ENCODE measurements at places on chromosomes 2 and 18.

DNA sequence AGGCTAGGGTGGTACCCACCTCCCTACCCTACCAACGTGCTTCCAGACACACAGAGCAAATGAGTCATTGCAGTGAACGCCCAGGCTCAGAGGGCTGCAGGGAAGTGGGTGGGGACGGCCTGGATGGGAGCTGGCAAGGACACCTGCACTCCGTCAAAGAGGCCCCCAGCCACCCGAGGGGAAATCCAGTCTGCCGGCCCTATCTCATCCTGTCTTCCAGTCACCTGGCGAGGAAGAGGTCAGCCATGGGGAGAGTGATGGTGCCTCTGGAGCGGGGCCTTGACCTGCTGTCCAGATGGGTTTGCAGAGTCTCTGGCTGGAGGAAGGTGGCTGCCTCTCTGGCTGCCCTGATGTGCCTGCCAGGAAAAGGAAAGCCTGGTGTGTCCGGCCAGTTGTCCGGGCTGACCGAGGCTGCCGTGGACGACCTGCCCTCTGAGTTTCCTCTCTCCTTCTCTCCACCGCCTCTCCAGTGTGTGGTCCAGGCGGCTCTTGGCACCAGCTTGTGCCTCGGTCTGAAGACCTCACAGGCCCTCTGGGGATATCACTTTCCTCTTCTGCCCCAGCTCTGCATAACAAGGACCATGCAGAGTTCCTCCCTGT, 209.7 kb upstream of the COPS8 start:
- DNase-seq, result no peak

GRCh38 chr2:223050900-223051504, 988 bp upstream of the KCNE4 start:
- DNase-seq, result no peak

- no peak for DNase-seq
Observed at GRCh38 chr2:127061375-127062273, 45.3 kb downstream of the BIN1 start.

GRCh38 chr2:1993711-1994682, 249.7 kb upstream of the PXDN start:
- DNase-seq, result no peak

DNA sequence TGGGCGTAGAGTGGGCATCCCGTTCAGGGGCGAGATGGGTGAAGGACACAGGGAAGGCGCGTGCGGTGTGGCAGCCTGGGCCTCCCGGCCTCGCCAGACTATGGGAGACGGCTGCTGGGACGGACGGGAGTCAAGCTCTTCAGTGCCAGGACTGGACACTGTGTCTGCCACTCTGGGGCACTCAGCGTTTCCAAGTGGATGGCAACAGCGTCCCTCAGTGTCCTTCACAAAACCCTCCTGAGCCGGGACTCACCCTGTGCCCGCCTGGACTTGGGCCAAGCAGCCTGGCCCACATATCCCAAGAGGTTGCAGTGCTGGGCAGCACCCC, 16.3 kb upstream of the BOK start:
- no peak for DNase-seq

- DNase-seq, result no peak
Observed at GRCh38 chr2:183803596-183803995, 679.4 kb downstream of the NUP35 start.

DNA sequence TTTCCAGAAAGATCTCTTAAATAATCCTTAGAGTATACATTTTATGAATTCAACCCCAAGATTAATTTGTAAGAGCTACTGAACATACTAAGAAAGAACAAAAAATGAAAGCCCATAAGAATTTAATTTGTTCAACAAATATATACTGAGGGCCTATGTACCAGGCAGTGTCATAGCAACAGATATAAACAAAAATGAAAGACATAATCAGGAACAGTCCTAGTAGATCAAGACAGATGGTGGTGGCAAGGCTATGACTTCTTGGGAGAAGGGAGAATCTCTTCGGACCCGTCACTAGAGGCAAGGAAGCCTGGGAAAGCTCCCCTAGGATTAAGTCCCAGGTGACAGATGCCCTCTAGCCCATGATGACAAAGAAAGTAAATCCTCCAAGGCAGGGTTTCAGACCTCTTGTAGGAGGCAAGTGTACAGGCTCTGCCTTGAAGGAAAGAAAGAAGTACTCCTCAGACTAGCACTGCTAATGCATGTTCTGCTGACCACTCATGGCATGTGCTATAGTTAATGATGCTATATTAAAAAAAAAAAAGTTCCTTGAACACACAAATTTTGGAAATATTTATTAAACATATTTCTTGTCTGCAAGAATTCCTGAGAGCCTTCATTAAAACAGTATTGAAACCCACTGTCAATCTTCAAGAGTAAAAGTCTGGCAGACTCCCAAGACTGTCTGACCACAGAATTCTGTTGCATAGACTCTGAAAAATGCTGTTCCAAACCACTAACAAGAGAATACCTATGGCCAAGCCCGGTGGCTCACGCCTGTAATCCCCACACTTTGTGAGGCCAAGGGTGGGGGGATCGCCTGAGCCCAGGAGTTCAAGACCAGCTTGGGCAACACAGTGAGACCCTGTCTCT, 31.5 kb downstream of the NOL10 start:
- no peak for DNase-seq

- DNase-seq, result peak; percentile 90
Observed at GRCh38 chr2:240565333-240566202, 2.7 kb upstream of the RNPEPL1 start.

DNA sequence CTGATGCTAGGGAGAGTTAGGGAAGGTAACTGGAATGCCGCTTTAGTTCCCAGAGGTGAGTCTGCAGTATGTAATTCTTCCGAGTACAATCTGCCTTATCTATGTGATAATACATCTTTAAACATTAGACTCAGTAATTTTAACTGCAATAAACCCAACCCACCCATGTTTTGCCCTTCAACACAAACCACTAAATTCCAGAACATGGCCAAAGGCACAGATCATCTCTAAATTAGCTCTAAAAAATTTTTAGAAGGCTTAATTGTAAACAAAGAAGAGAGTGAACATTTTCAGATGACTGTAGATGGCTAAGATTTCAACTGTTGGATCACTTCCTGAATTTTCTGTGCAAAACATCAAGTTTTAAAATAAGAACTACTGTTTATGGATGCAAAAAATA, 488.7 kb upstream of the ID2 start:
- no peak for DNase-seq
